ENCODE measurements at places on chromosomes 4 and X. TPM values are rescaled to one million over a fixed set of nuclear protein-coding genes. Genes with fewer than 3 reads are reported as not detected.

ARHGAP6 gene
- polyA plus RNA-seq, result 0.87 TPM

- DNase-seq, result no peak
These were observed 69.6 kb downstream of the TRMT44 start for GRCh38 chr4:8510191-8510590.

DNA sequence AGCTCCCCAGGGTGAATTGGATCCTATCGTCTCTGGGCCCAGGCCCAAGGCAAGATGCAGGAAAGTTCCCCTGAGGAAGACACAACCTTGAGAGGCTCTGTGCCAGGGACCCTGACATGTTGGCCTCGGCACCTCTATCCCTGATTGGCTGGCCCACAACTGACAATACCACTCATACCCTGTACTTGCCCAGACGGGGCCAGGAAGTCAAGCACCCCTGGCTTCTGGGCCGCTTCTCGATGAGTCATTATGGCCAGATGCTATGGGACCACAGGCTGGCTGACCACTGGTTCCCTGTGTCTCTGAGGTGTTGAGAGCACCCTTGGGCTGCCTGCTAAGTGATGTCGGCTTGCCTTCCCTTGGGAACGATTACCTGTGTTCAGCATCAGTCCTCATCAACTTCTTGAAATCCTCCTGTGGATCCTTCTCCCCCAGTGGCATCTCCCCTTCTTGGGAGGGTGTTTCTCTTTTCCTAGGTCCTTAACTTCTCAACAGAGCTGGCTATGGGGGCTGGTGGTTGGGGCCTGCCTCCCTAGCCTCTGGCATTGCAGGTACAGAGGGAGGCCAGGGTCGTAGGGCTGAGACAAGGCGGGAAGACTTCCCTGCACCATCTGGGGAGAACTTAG is 54.5 kb upstream of the MAMLD1 start:
- DNase-seq, result no peak

TCP11X2 gene
- polyA plus RNA-seq, result not detected

GRCh38 chr4:84451546-84451945 is 47.5 kb downstream of the NKX6-1 start:
- no peak for DNase-seq
